ENCODE measurements at places on chromosomes 4 and X.
A peak's percentile ranks its signal among the peaks of the same experiment; 100 is the strongest.

GRCh38 chr4:14744346-14744745 lies 257.9 kb upstream of the CPEB2 start:
- DNase-seq: no peak

DNA sequence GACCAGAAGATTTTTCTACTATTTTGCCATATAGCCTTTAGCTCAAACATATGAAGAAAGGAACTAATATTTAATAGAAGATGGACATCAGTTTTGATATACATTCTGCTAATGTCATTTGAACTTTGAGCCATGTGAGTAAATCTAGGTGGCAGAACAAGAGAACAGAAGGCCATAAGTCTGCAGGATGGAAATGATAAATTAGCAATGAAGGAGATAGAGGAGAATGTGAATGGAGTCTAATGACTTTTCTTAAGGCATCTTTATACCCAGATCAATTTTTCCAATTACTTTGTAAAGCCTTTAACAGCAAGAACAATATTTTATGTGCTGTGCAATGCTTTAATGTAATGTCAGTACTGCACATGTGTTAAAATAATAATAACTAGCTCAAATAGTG lies 30.1 kb upstream of the ALG13 start:
- no peak for DNase-seq

GRCh38 chr4:23856630-23857029 lies 33.2 kb downstream of the PPARGC1A start:
- DNase-seq: peak; percentile 53

- no peak for DNase-seq
These were observed 49.8 kb upstream of the PRSS48 start for GRCh38 chr4:151227172-151227571.

- no peak for DNase-seq
These were observed 122.7 kb upstream of the PABPC5 start for GRCh38 chrX:91311969-91312368.

DNA sequence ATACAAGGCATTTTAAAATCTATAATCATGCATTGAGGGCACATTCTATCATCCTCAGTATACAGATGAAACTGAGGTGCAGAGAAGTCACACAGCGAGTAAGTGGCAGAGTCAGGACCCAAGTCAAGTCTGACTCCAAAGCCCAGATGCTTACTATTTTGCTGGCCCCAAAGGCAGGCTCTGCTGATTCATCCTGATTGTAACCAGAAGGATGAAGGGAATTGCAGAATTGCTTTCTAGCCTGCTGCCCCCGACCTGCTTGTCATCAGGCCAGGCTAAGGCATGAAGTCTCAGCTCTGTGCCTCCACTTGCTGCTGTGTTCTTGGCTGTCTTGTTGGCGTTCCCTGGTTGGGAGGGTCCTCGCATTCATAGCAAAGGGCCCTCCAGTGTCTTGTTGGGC lies 62.7 kb downstream of the SLC9A6 start:
- DNase-seq: no peak
